IMR-90 (cell line): ENCODE measurements at places on chromosomes 2 and 18. TPM values are rescaled to one million over a fixed set of nuclear protein-coding genes. Genes with fewer than 3 reads are reported as not detected.

Gene TUBA4B
- total RNA-seq = not detected in 2 replicates

Gene NFE2L2
- 72.8 and 83.5 TPM in 2 replicates for total RNA-seq

Gene KCNG3
- under 0.01 TPM in 1 of 2 replicates, not detected in the other for total RNA-seq

Gene RTP5
- total RNA-seq = not detected in 2 replicates

Gene CFAP210
- total RNA-seq = not detected in 2 replicates

Gene GKN1
- not detected in 2 replicates for total RNA-seq

Gene ARHGAP25
- 0.28 and 0.36 TPM in 2 replicates for total RNA-seq

Gene CFAP65
- total RNA-seq = not detected in 2 replicates

DNA sequence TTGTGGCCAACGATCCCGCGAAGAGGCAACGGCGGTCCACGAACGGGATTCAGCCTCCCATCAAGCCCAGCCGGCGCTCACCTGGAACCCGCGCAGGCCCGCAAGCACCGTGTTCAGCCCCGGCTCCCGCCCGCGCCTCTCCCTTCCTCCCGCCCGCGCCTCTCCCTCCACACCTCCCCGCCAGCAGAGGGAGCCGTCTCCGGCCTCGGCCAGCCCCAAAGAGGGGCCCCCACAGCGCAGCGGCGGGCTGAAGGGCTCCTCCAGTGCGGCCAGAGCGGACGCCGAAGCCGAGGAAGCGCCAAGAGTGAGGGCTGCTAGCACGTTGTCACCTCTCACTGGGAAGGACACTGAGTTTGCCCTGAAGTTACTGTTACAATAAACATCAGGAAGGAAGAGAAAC, 55.3 kb upstream of the LAPTM4A start:
- no peak for DNase-seq

DNA sequence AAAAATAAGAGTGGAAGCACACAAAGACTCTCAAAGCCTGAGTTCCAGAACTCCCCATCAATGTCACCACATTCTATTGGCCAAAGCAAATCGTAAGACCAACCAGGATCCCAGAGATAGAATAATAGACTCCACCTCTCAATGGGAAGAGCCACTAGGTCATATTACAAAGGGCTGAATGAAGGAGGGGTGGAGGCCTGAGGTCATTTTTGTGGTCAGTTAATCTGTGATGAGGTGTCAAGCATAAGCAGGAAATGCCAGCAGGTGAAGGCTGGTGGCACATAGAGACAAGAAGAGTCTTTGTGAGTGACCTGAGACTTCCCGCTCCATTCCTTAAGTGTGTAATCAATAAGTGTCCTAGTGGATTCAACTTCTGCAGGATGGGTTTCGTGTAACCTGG, 144.3 kb downstream of the TFCP2L1 start:
- no peak for DNase-seq

- peak; percentile 66 for DNase-seq
These were observed 54.8 kb downstream of the ZNF407 start for GRCh38 chr18:74652392-74652988.

GRCh38 chr2:176118601-176119339, 2.2 kb downstream of the HOXD10 start:
- no peak for DNase-seq

- peak; percentile 94 for DNase-seq
These were observed 382.1 kb downstream of the OSR1 start for GRCh38 chr2:18976168-18976961.

DNA sequence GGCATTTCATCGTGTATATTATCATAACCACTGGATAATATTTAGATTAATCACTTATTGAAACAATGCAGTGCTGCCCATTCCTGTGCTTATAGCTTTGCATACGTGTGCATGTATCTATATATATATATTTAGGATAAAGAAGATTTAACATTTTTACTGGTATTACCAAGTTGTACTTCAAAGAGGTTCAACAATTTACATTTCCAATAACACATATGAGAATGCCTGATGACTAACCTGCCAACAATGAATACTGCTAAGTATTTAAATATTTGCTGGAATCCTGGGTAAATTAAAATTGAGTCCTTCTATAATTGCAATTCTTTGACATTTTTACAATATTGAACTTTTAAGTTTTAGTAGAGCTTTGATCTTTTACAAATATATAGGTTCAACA, 111.4 kb downstream of the SLC39A10 start:
- DNase-seq = peak; percentile 52

- peak; percentile 66 for DNase-seq
These were observed 27.5 kb downstream of the PMAIP1 start for GRCh38 chr18:59927246-59927825.

DNA sequence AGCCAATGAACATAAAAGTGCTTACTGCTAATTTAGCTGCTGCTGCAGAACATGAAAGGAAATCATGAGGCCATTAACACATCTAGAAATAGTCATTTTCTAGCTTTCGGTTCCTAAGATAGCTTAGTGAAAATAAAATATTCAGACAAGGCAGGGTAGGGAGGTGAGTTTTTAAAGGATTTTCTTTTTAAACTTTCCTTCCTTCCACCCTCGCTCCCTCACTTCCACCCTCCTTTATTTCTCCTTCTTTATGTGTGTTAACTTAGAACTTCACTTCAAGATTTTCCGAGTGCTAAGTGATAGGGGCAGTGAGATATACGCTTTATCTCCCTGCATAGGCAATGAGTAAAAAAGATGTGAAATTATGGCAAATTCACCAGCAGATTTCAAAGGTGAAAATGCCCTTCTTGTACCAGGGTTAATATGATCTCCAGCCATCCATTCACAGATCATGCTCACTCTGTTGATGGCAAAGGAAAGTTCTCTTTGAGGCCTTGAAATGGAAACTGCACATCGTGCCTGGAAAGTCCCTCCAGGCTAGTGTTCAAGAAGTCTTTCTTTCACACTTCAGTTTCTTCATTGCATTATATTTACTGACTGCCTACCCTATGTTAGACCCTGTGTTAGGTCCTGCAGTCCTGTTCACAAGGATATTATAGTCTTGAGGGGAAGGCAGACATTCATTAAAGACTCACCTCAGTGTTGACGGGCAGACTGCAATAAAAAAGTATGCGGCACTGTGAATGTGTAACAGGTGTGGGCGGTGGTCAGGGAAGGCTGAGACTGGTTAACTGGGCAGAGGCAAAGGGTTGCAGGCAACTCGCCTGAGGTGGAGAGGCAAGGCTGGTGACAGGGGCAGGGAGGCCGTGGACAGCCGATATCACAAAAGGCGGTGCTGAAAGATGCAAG, 200.8 kb downstream of the PLCL1 start:
- DNase-seq = no peak

DNA sequence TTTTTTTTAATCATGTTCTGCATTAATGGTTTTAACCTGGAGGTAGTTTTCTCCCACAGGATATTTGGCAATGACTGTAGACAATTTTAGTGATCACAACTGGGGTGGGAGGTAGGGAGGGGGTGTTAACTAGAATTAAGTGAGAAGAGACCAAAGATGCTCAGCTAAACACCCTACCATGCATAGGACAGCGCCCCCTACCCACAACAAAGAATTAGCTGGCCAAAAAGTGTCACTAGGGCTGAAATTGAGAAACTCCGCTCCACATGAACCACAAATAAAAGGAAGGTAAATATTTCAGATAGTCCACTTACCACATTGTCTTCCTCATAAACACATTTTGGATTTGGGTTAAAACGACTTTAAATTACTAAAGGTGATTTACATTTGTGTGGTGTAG, 942.6 kb downstream of the SUCLG1 start:
- no peak for DNase-seq

DNA sequence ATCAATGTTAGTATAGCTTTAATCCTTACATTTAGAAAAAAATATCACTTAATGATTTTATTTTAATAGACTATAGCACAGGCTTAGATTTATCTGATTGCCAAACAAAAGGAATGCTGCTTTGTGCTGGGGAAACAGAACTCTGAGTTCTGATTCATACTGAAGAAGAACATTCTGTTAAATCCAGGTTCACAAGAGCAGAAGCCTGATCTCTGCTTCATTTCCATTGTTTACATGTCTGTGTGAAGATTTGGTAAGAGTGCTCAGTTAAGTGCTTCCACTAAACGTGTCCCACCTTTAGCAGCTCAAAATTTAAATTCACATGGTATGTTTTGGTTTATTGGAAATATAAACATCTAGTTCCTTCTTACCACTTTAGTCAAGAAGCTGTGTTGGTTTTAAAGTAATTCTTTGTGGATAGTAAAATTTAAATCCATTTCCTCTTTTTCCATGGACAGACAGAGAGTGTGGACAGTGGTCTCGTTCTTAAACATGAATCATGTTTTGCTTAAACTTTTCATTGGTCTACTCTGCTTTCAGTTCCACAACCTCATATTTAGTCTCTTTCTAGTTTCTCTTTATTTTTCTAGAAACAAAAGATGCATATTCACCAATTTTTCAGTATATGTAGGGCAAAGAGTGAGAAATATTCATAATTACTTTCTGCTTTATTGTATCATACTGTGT, 59.1 kb downstream of the NYAP2 start:
- no peak for DNase-seq

GRCh38 chr2:149170156-149170555, 131.7 kb downstream of the LYPD6B start:
- DNase-seq = no peak

- no peak for DNase-seq
These were observed 202.3 kb downstream of the KCNH7 start for GRCh38 chr2:162636206-162636728.

GRCh38 chr2:155301221-155301620, 602.7 kb downstream of the KCNJ3 start:
- DNase-seq = no peak
